Tibial artery (tissue), 4 donors: ENCODE measurements at places on chromosomes 1 and 21.

GRCh38 chr1:188769936-188770335 is 1707.7 kb downstream of the BRINP3 start:
- no peak for DNase-seq

DNA sequence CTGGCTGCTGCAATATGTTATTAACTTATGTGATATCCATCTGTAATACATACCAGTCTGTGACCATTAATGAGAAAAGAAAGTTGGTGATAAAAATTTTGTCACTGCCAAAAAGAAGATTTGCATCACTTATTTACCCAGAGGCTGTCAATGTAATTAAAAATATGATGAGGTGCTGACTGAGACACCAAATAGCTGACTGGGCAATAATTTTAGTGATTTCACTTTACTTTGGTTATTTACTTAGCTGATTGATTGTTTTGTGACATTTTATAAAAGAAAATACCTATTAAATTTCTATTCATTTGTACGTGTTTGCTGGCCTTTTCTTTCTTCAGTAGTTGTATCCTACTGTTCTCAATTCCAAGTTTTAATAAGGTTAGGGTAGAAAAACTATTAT is 139.2 kb downstream of the HLX start:
- no peak for DNase-seq

- no peak for DNase-seq
Observed at GRCh38 chr1:154351363-154352068, 26.2 kb downstream of the ATP8B2 start.

- no peak for DNase-seq
Observed at GRCh38 chr1:195030793-195031192, 1577.4 kb downstream of the KCNT2 start.

DNA sequence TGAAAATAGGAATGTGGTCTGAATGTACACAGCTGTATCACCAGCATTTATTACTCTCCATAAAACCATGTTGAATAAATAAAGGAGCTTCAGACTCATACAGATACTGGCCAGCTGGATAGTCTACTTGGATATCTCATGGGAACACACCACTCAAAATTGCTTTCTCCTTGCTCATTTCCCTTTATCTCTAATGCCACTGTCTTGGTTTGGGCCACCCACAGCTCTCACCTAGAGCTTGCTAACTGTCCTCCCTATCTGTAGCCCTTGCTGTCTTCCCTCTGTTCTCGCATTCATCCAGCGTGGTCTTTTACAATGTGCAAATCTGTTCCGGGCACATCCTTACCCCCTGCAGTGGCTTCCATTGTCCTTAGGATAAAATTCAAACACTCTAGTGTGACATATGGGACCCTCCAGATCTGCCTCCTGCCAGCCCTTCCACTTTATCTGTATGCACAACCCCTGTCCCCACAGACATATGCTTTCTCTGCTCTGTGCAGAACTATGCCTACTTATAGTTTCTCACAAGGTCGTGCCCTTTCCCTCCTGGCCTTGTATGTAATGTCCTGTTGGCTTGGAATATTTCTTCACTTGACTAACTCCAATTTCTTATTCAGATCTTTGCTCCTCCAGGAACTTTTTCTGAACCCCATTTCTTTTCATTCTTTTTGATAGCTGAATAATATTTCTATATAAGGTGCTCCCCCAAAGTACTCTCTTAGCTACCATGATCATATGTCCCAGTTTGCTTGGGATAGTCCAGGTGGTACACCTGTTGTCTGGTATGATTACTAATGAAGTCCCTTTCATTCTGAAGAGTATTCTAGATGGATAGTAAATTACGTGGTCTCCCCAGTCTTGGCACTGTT is 2.9 kb downstream of the FLVCR1 start:
- no peak for DNase-seq

DNA sequence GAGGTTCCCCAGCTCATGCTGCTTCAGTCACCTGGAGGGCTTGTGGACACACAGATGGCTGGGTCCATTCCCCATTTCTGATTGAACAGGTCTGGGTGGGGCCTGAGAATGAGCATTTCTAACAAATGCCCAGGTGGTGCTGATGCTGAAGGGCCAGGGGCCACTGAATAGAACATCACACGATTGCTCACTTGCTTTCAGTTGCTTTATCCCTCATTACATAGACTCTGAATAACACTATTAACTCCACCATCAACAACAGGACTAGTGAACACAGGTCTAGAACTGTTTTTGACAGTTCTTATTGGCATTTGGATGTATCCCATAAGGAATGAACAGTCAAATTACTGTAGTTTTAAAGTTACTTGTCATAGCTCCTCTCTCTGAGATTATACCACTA is 12.1 kb downstream of the TRAPPC10 start:
- no peak for DNase-seq

DNA sequence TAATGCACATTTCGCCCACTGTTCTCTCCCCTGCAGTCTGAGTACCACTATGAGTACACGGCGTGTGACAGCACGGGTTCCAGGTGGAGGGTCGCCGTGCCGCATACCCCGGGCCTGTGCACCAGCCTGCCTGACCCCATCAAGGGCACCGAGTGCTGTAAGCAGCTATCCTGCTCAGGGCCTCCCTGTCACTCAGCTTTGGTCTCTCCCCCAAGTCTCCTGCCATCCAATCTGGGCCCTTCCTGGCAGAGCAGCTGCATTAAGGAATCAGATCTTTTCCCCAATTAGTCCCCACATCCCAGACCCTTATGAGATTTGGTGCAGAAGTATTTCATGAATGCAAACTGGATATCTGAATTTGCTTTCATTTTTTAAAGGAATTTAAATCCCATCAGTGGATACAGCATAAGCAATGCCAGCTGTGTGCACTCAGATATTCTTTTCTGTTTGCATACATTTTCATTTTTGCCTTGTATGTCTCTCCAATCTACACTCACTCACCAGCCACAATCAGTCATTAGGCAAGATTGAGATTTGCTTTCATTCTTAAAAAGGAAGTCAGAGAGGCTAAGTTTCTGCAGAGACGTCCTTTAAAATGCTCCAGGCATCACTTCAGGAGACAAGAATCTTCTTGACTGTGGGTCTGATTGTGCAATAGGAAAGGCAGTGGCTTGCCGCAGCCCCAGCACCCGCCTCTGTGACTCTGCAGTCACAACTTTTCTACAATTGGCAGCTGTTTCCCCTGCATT is 48.1 kb downstream of the ELAPOR1 start:
- peak; percentile 41 for DNase-seq

DNA sequence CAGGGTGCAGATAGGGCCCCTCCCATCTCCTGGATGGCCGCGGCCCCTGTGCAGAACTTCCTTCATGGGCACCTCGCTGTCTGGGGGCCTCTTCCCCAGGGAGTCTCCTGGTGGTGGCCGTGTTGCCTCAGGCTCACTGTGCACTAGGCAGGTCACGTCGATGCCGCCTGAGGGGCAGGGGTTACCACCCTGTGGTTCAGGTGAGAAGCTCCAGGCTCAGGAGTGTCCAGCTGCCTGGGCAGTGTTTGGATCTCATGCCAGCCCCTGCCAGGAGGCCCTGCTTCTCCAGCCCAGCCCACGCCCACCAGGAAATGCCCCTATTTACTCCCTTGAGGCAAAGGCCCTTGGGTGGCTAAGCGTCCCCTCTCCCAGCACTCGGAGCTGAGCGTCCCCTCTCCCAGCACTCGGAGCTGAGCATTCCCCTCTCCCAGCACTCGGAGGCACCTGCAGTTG is 2.1 kb downstream of the ITGB2 start:
- DNase-seq: no peak

DNA sequence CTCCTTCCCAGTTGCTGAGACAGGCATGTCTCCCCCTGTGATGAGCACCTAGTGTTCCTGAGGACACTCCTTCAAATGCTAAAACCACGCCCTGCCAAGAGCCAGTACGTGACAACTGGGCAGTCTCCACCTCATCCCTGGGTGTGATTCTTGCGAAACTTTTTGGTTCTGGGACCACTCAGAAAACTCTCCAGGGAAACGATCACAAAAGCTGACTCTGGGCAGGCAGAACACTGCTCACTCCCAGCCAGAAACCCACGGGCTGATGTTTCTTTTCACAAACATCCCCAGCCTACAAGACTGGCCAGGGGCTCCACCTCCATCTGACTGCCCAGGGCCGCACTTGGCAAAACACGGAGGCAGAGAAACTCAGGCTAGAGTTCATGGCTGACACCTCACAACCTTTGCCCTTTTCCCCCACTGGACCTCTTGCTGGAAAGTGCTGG is 24.4 kb downstream of the DHRS3 start:
- DNase-seq: peak; percentile 94

DNA sequence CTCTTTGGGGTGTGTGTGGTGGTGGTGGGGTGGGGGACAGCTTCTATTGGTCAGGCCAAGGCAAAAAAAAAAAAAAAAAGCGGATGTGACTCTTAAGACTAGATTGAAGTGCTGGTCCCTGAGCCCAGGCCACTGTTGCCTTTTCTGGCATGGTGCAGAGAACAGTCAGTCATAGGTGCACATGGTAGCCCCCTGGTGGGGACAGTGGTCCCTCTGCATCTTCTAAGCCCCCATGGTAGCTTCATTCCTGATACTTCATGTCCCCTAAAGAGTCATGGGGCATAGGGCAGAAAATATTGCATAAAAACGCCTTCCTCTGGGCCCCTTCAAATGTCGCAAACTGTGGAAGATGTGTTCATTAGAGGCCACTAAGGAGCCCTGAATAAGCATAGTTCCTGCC is 371.8 kb downstream of the NPHP4 start:
- no peak for DNase-seq

DNA sequence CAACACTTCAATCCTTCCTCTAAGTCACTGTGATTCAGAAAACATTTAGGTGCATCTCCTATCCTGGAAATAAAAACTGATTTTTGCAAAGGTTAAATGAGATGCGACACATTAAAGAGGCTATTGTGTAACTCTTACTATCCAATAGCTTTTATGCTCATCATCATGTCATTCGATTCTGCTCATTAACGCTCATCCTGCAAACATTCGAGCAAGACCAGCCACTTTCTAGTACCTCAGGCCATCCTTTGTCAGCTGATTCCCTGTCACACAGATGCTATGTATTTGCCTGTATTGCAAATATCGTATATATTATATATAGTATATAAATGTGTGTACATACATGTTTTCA is 131.6 kb downstream of the TLR5 start:
- DNase-seq: no peak

DNA sequence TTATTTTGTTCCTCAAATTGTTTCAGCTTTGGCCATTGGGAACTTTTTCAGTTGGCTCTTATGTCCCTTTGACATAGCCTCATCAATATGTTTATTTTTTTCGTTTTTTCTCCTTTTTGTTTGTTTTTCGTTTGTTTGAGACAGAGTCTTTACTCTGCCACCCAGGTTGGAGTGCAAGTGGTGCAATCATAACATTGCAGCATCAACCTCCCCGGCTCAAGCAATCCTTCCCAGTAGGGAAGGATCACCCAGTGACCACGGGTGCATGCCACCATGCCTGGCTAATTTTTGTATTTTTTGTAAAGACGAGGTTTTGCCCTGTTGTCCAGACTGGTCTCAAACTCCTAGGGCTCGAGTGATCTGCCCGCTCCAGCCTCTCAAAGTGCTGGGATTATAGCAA is 8.1 kb downstream of the POLR3GL start:
- DNase-seq: peak; percentile 29

GRCh38 chr1:170182442-170182841 is 36.7 kb downstream of the NTMT2 start:
- no peak for DNase-seq

- DNase-seq: no peak
Observed at GRCh38 chr21:38386967-38387366, 111.3 kb downstream of the ERG start.

DNA sequence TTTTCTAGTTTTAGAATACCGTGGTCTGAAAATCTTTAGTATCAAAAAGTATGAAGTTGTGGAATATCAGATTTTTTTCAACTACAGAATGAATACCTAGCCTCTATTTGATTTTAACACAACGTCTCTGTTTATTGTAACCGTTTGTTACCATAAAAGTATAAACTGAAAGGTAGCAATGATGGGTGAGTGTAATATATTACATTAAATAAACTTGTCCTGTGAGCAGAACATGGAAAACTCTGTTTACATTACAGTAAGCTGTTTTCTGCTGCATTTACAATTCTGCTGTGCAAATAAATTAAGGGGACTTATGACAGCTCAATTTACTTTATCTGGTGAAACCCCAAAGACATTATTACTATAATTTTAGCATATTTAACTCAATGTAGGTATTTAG is 62.5 kb downstream of the CHRM3 start:
- DNase-seq: no peak

DNA sequence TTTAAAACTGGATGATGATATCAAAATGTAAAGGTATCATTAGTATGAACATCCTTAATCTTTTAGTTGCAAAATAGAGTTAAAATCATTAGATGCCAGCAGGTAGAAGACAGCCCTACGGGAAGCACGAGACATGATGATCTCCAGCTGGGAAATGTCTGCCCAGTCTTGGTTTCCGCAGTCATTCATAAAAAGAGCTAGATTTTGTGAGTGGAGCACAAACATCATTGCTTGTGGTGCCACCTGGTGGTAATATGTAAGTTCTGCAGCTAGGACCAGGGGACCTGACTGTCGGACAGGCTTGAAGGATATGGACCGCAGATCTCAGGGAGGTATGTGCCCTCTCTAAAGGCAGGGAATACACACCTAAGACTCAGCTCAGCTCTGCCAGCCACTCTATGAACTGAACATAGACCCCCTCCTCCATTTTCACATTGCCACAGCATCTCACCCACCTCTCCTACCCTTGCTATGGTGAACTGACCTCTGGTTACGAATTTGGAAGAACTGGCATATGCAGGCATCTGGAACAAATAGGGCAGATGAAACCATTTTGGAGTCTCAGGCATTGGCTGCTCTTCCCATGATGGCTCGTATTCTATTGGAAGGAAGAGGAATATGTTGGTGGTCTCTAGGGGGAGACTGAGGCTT is 9.2 kb downstream of the FCMR start:
- peak; percentile 74 for DNase-seq

GRCh38 chr1:41483001-41483850 is 1.3 kb downstream of the EDN2 start:
- DNase-seq: no peak

GRCh38 chr1:119368554-119368953 is at the start of gene HAO2:
TSS of gene HAO2 (plus strand) at chr1:119368785. CDS start at chr1:119381086, 12,301 bp downstream.
- no peak for DNase-seq

DNA sequence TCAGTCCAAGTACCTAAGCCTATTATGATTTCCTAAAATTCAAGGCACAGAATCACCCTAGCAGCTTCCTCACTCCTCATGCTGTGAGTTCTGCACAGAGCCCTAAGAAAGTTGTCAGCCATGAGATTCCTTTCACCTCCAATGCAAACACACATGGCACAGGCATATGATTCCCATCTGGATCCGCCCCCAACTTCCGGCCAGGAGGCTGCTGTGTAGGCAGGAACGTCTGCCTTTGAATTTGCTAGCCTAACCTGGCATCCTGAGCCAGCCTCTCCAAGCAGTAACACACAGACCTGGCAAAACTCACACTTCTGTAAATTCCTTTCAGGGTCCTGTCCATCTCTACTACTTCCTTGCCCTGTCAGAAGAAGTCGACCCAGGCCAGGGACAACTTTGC is 521.1 kb upstream of the BEND5 start:
- DNase-seq: no peak

- no peak for DNase-seq
Observed at GRCh38 chr1:17190010-17190995, 14.6 kb upstream of the PADI1 start.

GRCh38 chr21:41673596-41674335 is 93.1 kb downstream of the RIPK4 start:
- DNase-seq: peak; percentile 75
